ENCODE measurements at places on chromosomes 1 and 21.

DNA sequence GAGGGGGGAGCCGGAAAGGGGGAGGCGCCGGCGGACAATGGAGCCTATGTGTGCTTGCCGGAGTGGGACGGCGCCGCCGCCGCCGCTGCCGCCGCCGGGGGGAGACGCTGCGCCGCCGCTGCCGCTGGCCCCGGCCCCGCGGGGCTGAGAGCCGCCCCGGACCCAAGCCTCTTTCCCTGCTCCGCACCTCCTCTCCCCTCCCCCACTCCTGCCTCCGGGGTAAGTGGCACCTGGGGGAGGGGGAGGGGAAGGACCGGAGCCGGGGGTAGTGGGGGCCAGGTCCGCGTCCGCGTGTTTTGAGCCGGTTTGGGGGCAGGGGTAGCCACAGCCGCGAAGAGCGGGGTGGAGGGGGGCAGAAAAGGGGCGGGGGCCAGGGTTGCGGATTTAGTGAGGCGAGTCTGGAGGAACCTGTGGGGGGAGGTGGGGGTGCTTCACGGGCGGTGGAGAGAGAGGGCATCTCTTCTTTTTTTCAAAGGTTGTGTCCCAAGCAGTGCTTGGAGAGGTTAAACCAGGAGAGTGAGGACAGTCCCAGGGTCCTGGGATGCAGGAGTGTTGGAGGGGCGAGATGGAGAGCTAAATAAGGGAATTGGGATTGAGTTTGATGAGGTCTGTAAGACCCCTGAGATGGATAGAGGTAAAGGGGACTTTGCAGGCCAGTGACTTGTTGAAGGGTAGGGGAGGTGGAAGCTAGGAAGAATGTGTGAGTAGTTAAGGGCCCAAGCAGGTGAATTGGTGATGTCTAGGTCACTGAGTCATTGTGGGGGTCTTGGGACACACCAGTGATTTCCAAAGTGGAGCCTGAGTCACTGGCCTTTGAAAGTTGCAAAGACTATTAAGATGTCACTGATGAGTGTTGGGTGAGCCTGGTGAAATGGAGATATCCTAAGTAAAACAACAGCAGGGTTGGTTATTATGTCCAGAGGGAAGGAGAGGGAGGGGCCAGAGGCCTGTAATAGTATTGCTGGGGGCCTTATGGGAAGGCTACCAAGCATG, 59.1 kb downstream of the BCL9 start:
- DNase-seq: no peak

GRCh38 chr1:217181756-217182155, 449.1 kb downstream of the GPATCH2 start:
- no peak for DNase-seq

- DNase-seq: no peak
These were observed 109.6 kb upstream of the GJB5 start for GRCh38 chr1:34645109-34645688.

GRCh38 chr1:228283043-228283371, 75.2 kb downstream of the OBSCN start:
- no peak for DNase-seq

- no peak for DNase-seq
These were observed 51.4 kb downstream of the GRIK1 start for GRCh38 chr21:29888437-29888836.

GRCh38 chr1:208211921-208212843, 32.0 kb downstream of the PLXNA2 start:
- DNase-seq: no peak

DNA sequence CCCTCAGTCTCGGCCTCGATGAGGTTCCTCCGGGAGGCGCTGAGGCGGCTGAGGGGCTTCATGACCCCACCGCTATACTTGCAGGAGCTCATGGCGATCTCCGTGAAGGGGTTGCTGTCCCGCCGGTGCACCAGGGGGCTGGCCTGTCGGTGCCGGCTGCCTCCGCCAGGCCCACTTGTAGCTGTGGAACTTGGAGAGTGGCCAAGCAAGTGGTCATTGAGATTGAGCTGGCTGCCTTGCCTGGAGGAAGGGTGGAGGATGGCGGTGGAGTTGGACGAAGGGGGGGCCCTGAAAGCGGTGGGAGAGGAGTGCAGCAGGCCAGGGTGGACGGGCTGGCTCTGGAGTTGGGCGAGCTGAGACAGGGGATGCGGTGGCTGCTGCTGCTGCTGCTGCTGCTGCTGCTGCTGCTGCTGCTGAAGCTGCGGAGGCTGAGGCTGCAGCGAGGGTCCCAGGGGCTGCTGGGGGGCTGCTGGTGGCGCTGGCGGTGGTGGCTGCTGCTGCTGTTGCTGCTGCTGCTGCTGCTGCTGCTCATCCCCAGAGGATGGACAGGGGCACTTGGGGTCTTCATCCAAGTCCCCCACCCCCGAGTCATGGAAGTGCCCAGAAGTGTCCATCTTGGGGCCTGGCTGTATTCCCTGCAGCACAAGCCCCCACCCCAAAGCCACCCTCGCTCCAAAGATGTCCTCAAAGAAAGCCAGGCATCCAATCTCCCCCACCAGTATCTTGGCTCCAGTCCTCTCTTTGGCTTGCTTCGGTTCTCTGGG, 548 bp downstream of the KCNN3 start:
- no peak for DNase-seq

DNA sequence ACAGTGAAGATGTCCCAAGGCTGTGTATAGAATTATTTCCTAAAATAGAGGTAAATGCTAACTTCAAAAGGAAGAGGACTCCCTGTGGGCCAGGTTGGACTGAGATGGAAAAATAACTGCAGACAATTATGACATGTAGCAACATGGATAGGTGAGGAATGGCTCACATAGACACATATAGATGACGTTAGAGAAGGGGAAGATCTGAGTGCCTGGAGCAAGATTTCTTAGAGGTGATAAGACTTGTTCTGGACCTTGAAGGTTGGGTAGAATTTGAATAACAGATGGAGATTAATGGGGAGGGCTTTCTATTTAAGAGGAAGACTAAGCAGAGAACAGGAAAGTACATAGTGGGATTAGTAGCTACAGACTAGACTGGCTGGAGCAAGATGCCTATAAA, 76.9 kb downstream of the C1orf21 start:
- no peak for DNase-seq

DNA sequence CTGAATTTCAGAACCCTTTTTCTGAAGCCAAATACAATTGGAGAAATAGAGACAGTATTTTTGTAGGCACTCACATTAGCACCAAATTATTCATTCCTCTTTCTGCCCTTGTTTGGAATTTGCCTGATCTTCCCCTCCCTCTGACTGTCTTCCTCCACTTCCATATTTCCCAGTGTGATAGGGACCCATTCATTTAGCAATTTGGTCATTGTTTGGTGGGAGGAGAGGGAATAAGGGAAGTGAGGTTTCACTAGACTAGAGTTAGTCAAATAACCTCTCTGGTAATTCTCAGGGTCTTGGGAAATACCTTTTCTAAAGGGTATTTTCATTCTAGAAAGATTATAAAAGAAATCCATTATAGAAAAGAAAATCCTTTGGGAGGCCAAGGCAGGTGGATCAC, 31.0 kb upstream of the MTMR11 start:
- DNase-seq: no peak
